ENCODE measurements at places on chromosomes 3 and 15.

DNA sequence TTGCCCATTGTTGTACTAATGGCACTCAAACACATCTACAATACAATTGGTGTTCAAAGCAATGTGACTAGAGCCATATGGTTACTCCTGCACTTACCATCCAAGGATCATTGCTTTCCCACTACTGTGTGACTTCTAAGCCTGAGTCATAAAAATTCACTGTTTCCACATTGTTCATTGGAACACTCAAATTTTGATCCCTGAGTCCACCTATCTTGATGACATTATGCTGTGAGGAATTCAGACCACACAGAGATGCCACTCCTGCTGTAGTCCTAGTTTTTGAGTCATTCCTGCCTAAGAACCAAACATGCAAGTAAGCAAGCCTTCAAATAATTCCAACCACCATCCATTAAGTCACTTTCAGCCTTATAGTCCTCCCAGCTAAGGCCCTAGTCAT is 176.2 kb downstream of the EFHB start:
- DNase-seq, result no peak

DNA sequence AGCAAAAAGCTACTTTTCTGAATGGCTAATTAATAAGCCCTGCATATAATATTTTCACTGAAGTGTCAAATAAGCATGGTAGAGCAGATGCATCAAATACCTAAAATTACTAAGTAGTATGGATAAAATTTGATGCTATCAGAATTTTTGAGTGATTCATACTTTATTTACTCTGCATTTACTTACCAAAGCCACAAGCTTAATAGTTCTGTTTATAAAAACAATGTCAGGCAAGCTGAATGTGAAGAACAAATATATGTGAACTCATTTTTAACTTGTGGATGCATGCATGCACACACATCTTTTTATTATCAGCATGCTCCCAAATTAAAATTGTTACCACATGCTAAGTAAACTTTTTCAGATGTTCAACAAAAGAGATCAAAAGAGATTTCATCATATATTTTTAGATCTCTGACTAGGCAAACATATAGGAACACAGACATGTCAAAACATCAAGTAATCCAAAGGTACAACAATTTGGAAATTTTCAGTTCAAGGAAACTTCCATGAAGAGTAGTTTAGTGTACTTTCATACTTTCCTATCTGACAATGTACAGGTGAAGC is 969.4 kb downstream of the ROBO1 start:
- no peak for DNase-seq

DNA sequence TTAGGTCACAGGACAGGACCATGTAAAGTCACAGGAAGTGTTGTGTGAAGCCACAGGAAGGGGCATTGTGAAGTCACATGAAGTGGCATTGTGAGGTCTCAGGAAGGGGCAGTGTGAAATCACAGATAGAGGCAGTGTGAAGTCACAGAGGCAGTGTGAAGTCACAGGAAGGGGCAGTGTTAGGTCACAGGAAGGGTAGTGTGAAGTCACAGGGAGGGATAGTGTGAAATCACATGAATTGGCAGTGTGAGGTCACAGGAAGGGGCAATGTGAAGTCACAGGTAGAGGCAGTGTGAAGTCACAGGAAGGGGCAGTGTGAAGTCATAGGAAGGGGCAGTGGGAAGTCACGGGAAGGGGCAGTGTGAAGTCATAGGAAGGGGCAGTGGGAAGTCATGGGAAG is 37.9 kb downstream of the GASK1A start:
- DNase-seq, result no peak

GRCh38 chr15:33098094-33099058 is 96.1 kb downstream of the FMN1 start:
- no peak for DNase-seq

GRCh38 chr15:75161106-75161916 is 40.4 kb upstream of the C15orf39 start:
- DNase-seq, result no peak

- DNase-seq, result no peak
Observed at GRCh38 chr3:100030914-100031425, 83.3 kb downstream of the FILIP1L start.

GRCh38 chr3:59180006-59180405 is 130.2 kb upstream of the CFAP20DC start:
- no peak for DNase-seq

GRCh38 chr3:52547143-52547542 is 10.7 kb downstream of the UQCC5 start:
- DNase-seq, result no peak

DNA sequence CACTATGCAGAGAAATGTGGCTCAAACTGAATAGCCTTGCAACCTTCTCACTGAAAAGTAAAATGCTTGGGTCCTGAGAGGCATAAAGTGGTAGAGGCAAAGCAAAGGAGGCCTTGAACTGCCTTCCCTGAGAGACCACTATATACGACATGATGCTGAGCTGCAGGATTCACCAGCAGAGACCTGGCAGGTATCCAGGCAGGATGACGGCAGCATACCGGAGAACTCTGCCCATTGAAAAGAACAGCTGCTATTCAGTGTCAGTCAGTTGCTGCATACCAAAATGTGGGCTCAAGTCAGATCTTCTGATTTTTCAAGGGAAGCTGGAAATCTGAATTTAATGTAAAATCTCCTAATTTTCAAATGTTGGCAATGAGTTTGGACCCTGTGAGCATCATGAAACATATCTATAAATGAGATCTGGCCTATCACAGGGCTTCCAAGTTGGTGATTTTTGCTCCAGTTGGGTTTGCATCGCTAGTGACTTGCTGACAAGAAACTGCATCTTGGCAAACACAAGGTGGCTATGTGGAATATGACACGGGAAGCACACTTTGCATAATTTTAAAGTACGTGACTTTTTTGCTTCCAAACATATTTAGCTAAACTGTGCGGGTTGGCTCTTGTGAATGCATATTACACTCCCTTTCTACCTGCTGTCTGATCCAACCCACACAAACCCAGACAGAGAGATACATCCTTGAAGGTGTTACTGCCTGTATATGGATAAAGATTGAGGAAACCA is 529.0 kb downstream of the AGBL1 start:
- no peak for DNase-seq

DNA sequence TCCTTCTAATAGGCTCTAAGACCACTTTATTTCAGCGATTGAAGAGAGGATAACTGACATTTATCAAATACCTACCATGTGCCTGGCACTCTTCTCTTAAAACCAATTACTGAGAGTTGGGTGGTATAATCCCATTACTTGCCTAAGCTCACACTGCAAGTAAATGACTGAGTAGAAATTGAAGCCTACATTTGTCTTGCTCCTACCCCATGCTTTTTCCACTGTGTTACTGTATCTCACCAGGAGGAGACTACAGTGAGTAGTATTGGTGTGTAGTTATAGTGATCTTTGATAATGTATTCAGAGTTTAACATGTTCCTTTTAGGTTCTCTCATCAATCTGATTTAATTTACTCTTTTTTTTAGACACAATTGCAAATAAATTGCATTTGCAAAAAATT is 20.7 kb downstream of the EIF2A start:
- no peak for DNase-seq

- DNase-seq, result no peak
Observed at GRCh38 chr15:93324186-93324975, 235.4 kb upstream of the RGMA start.

- no peak for DNase-seq
Observed at GRCh38 chr3:129398803-129399144, 29.7 kb downstream of the EFCAB12 start.

- DNase-seq, result no peak
Observed at GRCh38 chr3:156396851-156397250, 158.1 kb downstream of the SSR3 start.

GRCh38 chr3:34106879-34107278 is 308.4 kb downstream of the PDCD6IP start:
- DNase-seq, result peak; percentile 8

DNA sequence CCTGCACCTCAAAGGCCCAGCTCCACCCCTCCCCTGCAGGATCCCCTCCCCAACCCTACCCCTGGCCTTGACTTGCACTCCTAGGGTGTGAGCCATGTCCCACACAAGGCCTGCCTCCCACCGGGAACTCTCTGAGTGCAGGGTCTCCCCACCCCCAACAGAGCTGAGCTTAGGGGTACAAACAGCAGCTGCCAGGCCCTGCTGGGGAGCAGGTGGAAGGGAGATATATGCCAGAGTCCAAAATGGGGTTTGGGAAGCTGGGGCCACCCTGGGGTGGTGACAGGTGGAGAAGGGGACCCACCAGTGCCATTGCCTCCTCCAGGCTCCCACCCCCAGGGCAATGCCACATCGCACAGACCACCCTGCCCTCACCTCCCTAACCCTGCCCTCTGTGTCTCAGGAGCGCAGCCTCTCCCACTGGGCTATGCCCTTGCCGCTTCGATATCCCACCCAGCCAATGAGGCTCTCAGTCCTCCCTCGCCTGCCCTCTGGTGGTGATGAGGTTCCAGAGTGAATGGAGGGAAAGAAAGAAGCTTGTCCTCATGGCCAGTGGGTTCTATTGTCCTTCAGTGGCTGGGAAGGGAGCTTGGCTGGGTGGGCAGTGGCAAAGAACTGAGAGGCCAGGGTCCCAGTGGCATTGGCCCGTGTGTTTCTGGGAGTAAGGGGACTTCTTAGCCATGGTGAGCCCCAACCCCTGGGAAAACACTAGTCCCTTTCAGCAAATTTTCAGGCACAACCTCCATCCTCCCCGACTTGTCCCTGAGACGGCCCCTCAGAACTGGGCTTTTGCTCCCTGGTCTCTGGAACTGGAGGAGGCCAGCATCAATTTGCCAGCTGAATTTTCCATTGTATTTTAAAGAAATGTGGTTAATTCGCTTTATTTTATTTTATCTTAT is 46.8 kb downstream of the CYP11A1 start:
- DNase-seq, result peak; percentile 89

DNA sequence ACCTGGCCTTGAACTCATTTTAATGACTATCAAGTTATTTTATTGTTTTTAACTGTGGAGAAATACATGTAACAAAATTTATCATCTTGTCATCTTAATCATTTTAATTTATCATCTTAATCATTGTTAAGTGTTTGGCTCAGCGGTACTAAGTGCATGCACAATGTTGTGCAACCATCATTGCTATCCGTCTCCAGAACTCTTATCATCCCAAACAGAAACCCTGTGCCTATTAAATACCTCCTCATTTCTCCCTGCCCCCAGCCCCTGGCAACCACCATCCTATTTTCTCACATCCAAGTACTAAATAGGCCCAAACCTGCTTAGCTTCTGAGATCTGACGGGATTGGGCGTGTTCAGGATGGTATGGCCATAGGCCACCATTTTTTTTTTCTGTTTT is 51.5 kb upstream of the UBP1 start:
- no peak for DNase-seq

DNA sequence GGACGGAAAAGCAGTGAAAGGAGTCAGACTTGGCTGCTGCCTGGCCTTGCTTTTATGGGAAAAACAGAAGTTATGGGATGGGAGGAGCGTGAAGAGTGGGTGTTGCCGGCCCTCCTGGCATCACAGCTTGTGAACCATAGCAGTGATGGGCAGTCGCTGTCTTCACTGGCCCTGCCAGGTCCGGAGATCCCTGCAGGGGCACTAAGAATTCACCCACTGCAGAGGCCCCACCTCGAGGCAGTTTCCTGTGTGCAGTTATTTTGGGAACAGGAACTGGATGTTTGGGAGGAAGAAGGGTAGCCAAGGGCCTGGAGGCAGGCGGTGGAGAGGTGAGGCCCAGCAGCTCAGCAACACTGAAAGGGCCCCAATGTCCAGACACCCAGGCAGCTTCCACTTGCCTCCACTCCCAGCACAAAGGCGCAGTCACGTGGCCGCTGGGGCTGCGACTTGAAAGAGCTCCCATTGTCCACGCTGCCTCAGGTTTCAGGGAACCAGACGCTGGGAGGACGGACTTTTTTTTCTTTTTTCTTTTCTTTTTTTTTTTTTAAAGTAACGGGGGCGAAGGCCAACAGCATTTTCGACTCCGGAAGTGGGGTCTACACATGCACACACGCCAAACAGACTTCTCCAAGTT is 255.6 kb downstream of the ZNF621 start:
- peak; percentile 49 for DNase-seq

GRCh38 chr3:126750756-126751121 is 46.7 kb downstream of the CHCHD6 start:
- DNase-seq, result no peak

DNA sequence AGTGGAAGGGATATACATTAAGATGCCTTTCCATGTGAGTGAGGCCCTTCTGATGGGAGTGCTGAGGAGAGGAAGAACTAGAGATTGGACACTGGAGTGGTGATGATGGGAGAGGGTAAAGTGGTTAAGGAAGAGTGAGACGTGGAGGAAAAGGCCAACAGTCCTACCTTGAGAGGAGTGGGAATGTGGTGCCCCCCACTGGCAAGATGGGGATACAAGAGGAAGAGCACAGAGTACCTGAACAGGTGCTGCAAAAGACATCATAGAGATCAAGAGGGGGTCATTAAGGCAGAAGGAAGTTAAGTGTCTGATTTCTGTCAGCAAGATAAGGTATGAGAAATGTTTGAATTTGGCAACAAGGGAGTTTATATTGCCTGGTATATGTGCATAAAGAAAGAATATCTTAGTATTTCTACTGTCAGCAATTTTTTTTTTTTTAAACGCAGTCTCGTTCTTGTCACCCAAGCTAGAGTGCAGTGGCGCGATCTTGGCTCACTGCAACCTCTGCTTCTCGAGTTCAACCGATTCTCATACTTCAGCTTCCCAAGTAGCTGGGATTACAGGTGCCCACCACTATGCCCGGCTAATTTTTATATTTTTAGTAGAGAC is 34.0 kb downstream of the ARIH2 start:
- DNase-seq, result no peak

- no peak for DNase-seq
Observed at GRCh38 chr3:45234250-45234649, 8.2 kb upstream of the TMEM158 start.

DNA sequence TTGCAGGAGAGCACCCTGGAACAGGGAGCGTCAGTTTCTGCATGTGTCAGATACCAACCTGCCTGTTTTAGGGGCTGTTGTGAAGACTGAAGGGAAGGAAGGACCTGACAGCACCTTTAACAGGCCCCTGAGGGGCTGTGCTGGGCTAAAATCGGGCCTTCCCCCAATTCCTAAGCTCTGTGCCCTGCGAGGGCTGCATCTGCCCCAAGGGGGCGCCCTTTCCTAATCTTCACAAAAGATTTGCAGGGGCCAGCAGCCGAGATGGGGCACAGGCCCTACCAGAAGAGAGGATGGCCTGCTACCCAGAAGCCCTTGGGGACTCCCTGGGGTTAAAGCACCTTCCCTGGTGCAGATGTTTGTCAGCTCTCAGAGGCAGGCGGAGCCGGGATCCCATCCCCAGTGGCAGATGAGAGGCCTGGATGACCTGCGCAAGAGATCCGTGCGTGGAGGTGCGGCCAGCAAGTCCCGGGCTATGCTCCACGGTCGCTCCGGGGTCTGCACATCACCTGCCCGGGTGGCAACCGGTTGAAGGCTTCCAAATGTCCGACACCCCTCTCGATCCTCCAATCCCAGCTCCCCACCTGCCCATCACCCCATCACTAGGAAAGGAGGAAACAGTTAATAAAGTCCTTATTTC is 53.6 kb downstream of the RHCG start:
- peak; percentile 45 for DNase-seq

DNA sequence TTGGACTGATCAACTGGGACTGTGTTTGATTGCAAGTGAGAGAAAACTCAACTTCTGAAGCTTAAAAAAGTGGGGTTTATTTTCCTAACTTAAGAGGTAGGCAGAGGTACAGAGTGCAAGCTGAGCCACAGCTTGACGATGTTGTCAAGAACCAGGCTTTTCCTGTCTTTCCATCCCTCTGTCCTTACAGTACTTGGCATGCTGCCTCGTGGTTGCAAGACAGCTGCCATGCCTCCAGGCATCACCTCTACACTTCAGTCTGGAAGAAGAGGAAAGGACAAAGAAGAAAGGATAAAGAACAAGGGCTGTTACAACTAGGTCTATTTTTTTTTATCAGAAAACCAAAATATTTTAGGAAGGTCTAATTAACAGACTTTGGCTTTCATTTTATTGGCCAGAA is 51.8 kb upstream of the GALNT15 start:
- no peak for DNase-seq

All from NCI-H1092 (cell line).